ENCODE measurements at places on chromosomes 1 and 21. TPM values are rescaled to one million over a fixed set of nuclear protein-coding genes. Genes with fewer than 3 reads are reported as not detected.

- no peak for DNase-seq
These were observed 61.1 kb downstream of the GADD45A start for GRCh38 chr1:67745875-67746698.

KRTAP20-4 gene
- total RNA-seq, result not detected

DNA sequence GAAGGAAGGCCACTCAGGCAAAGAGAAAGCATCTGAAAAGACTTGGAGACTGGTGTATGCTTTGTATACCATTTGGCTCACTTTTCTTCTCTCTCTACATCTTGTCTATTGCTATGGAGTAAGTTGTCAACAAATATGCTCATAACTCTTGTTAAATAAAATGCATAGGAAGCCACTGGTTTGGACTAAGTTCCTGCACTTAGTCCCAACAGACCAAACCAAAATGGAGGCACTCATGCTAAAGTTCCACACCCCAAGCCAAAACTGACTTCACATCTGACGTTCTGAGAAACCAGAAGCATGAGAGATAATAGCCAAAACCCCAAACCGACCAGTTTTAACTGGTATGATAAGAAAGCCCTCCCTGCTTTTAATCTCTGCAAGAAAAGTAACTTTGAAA, 135.3 kb upstream of the LYPLAL1 start:
- no peak for DNase-seq

DNA sequence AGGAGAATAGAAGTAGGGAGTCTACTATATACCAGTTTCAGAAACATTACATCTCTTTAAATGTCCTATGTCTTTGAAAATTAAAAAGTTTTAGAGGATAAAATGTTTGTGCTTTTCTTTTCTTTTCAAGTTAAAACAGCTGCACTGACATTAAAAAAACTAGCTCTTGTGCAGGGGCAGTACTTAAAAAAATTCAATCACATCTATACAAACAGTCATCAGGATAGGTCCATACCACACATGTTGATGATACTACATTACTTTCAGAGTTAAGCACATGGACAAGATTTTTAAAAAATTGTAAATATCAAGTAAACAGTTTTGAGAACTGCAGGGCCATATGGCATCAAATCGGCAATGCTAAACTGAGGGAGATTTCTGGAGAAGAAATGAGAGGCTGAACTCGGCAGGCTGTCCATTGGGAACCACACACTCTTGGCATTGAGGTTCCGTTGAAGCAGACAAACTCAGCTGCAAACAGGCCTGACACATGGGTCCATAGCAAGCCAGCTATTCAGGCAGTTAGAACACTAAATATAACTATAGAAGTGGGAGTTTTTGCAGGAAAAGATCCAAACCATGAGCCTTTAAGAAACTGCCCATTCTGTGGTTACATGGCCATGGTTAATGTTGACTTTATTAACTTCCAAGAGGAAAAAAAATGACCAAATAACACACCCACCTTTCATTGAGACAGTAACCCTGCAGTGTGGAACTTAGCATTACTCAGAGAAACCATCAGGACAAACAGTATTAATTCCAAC, 84.5 kb upstream of the BCL10 start:
- no peak for DNase-seq

DNA sequence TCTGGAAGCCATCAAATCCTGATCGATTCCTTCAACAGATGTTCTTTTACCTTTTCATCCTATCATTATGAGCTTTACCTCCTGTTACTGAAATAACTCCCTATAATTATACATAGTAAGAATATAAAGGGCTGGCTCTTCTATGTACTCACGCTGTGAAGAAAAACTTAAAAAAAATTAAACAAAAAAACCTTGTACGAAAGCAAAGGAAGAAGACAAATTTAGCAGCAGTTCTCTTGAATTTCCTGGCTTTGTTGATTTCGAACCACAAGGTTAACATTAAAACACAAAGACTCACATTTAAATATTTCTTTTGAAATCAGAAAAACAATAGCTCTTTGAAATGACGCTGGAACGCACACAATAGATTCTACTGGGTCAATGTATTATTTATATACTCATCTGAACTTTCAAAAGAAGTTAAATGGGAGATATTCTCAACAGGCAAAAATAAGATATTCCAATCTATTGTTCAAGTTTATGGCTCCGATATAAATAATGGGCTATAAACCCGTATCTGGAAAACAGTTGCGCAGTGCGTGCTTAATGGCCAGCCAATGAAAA, 13.6 kb upstream of the SPEN start:
- DNase-seq, result peak; percentile 84

OSBPL9 gene
- total RNA-seq, result 72.6 TPM

DNA sequence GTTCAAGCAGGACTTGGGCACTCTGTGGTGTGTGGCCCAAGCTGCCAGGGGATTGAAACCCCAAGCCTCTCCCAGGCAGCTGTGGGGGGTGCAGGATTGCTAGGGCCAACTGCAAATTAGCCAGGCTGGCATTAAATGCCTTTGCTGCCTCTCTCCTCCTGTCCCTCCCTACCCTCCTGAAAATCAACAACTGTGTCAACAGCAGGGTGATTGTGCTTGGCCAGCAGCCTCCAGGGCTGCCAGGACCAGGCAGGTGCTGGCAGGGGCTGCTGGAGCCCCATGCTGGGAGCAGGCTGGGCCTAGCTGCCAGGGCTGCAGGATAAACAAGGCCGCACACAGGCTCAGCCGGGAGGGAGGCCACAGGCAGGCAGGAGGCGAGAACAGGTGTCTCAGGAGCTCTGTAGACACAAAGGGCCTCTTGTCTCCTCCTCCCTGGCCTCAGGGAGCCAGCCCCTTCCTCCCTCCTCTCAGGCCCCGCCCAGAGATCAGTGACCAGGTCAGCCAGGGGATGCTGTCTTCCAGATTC, 11.4 kb downstream of the SOX13 start:
- no peak for DNase-seq

KCNJ9 gene
- total RNA-seq, result not detected

SPRR2E gene
- not detected for total RNA-seq

DNA sequence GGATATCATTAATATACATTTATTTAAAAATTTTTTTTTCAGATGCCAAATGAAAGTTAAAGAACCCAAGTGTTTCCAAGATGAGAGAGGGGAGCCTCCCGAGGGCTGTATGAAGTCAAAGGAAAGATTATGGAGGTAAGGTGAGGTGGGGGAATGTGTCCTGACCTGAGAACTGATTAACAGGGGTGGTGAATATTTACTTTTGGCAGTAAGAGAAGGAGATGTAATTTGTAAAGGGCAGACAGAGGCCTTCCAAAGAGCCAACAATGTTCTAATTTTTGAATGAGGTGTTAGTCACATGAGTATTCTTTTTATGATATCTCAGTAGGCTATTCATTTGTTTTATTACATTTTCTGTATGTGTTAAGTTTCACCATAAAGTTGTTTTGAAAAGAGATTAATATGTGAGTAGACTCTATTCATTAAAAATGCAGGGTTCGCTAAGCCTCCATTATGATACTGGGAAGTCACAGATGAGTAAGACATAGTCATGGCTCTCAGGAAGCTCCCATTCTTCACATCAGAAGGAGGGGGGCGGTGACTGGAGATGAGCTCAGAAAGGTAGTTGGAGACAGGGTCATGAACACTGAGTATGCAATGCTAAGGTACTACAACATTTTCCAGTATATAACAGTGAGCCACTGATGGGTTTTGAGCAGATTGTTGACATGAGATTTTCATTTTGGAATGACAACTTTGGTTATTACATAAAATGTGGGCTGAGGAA, 62.4 kb upstream of the TNFSF18 start:
- DNase-seq, result no peak

Measured in glomerular endothelial cell (primary cell).